ENCODE measurements at places on chromosomes 7 and 10.

GRCh38 chr7:10245406-10245805 is 728.3 kb upstream of the PHF14 start:
- no peak for DNase-seq

DNA sequence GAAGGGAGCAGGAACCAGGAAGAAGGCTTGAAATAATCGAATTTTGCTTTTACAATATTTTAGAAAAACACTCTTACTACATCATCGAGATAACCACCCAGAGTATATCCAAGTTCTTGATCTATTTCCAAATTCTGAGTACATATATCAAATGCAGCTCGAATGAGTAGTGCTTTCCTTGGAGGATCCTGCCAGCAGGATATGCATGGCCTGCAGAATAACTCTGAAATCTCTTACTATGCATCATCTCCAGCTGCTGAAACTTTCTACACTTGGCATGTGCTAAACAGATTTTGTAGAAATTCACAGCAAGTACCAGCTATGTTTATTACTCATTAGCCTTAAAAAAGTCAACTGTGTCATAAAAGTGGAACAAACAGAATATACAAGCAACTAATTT is 44.0 kb upstream of the ANK3 start:
- DNase-seq = no peak

GRCh38 chr7:14507617-14508016 is 394.9 kb downstream of the DGKB start:
- DNase-seq = no peak

- DNase-seq = no peak
These were observed 100.2 kb downstream of the GNAT3 start for GRCh38 chr7:80411621-80412020.

- DNase-seq = no peak
These were observed 11.5 kb upstream of the RSU1 start for GRCh38 chr10:16828701-16829175.

GRCh38 chr7:139739863-139740597 is 37.8 kb downstream of the HIPK2 start:
- DNase-seq = no peak

GRCh38 chr7:139725858-139726484 is 51.8 kb downstream of the HIPK2 start:
- no peak for DNase-seq

DNA sequence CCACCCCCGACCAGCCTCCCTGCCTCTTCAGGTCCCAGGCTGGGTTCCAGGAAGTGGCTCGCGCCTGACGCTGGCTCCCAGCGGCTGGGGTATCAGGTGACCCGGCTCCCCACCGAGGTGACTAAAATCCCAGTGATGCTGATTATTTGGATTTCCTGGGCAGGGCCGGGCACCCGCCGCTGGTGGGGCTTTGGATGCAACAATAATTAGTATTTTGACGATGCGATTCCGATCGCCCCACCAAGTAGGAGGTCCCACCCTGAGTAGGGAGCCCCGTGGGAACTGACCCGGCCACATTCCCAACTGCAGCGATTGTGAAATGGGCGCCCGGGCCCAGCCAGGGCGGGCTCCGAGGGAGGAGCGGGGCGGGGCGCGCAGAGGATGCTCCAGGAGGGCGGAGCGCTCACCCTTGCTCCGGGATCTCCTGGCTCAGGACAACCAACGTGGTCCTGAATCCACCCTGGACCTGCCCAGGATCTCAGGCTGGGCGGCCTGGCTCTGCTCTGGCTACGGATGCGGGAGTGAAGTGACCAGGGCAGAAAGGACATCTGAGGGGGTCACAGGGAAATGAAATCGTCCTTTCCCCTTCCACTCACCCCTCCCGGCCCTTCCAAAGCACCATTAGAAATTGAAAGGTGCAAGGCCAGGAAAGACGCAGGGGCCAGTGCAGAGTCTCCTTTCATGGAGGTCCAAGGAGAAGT is 32.6 kb downstream of the DUSP5 start:
- no peak for DNase-seq

- no peak for DNase-seq
These were observed 62.9 kb upstream of the VKORC1L1 start for GRCh38 chr7:65809982-65810288.

DNA sequence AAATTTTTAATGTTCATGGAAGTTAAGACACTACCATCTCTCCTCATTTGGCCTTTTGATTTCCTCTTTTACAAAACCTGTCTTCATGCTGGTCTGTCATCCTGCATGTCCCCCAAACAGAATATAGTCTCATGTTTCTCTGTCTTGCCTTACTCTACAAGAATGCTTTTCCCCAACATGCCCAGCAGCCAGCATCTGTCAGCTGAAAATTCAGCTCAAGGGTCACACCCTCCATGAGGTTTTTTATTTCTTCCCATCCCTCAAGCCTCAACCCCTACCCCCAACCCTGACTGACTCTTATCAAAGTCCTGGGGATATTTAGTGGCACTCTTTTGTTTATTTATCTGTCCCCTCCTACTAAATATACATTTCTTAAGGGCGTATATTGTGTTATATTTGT is 202.0 kb downstream of the ANK3 start:
- DNase-seq = no peak

DNA sequence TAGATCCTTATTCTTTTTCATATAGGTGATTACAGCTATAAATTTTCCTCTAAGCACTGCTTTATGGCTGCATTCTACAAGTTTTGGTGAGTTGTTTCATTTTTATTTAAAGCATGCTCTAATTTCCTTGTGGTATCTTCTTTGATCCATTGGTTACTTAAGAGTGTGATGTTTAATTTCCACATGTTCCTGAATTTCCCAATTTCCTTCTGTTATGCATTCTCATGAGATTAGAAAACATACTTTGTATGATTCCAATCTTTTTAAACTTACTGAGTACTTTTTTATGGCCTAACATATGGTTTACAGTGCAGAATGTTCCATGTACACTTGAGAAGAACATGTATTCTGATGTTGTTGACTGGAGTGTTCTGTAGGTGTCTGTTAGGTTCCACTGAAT is 53.4 kb downstream of the MYL10 start:
- DNase-seq = no peak

DNA sequence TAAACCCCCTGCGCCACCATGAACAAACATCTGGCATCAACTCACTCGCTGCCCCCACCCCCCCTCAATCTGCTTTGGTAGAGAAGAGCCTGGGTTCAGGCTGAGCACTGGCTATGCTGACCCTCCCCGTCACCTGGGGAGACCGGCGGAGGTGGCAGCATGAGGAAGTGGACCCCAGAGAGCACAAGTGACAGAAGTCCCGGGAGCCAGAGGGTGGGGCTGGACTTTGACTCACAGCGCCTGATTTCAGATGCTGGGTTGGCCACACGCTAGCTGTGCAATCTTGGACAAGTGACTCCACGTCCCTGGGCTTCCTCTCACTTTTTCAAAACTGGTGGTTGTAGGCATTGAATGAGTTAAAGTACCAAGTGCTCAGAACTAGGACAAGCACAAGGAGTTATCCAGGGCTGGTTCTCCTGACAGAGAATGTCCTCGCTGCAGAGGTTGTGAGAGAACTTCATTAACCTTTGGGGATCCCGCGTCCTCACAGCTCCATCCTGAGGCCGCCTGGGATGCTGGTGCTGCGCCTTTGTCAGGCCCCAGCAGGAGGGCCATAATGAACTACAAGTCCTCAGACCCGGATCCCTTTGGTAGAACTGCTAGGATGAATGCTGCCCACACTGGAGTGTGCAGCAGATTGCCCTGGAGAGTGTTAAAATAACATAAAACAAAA is 48.8 kb upstream of the RASGEF1A start:
- DNase-seq = no peak

- no peak for DNase-seq
These were observed 856.3 kb downstream of the XPNPEP1 start for GRCh38 chr10:109067031-109067430.

DNA sequence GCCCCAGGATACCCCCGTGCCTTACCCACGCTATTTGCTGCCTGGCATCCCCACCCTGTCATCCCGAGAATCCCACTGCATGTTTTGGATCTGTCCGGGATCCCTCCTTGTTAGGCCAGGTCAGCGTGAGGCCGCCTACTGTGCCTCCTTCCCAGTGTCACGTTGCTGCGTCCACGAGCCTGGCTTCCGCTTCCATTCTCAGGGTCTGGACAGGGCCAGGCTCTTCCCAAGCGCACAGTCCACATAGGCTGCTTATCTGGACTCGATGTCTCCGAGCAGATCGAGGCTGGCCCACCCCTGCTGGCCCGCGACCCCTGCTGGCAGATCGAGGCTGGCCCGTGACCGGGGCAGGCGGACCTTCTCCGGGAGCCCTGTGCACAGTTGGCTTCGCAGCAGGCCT is 27.1 kb downstream of the FOXK1 start:
- no peak for DNase-seq

GRCh38 chr10:88200312-88201032 is 337.0 kb downstream of the PTEN start:
- DNase-seq = no peak

DNA sequence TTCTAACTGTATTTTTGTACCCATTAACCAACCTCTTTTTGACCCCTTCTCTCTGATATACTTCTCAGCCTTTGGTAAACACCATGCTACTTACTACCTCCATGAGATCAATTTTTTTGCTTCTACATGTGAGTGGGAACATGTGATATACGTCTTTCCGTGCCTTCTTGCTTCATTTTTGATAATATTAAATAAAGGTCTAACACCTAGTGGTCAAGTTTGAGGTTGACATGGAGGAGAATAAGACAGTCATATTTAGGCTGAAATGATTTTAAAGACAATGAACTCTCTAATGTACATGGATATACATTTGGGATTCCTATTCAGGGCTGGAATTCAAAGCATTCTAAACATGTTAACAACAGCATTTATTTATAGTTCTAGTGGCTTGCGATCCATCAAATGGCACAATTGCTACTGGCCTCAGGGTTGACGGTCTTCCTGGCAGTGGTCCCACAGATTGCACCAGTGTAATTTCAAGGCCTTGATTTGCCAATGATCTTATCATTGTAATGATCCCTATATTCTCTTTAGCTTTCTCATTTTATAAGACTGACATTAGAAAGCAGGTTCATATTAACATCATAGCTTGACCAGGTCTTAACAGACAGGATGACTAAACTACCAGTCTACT is 315.9 kb upstream of the ETV1 start:
- no peak for DNase-seq

DNA sequence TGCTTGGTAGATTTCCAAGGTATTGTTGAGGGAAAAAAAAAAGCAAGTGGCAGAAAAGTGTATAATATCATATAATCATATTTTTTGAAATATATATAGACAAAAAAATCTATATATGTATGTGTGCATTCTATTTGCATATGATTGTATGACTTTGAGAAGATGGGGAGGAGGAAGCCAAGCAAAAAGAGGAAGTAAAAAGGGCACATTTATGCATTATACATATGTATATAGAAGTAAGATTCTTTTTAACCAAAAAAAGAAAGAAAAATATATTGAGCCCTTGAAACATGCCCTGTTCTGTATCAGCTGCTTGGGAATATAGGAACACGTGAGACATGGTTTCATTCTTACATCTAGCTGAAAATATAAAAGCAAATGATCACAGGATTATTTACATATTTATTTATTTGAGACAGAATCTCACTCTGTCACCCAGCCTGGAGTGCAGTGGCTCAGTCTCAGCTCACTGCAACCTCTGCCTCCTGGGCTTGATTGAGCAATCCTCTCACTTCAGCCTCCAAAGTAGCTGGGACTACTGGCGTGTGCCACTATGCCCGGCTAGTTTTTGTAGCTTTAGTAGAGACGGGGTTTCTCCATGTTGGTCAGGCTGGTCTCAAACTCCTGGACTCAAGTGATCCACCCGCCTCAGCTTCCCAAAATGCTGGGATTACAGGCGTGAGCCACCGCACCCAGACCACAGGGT is 18.0 kb upstream of the SLF2 start:
- DNase-seq = no peak

GRCh38 chr7:81080553-81080952 is 161.7 kb upstream of the SEMA3C start:
- no peak for DNase-seq
